ENCODE measurements at places on chromosomes 6 and 20.

DNA sequence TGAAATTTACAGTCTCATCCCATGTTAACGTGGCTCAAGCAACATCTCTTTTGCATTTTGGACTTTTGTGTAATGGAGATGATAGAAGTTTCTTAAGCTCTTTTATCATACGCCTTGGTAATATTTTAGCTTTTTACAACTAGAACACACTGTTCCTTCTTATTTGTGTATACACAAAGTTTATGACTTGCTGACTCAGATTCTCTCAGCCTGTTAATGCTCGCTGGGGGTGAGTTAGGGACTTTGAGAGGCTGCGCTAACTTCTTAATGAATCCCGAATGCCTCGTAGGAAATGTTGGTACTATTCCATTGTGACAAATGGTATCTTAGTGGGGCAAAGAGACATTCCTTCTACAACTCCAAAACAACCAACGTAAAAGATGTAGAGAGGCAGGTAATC is 509.7 kb downstream of the DOK5 start:
- no peak for DNase-seq

DNA sequence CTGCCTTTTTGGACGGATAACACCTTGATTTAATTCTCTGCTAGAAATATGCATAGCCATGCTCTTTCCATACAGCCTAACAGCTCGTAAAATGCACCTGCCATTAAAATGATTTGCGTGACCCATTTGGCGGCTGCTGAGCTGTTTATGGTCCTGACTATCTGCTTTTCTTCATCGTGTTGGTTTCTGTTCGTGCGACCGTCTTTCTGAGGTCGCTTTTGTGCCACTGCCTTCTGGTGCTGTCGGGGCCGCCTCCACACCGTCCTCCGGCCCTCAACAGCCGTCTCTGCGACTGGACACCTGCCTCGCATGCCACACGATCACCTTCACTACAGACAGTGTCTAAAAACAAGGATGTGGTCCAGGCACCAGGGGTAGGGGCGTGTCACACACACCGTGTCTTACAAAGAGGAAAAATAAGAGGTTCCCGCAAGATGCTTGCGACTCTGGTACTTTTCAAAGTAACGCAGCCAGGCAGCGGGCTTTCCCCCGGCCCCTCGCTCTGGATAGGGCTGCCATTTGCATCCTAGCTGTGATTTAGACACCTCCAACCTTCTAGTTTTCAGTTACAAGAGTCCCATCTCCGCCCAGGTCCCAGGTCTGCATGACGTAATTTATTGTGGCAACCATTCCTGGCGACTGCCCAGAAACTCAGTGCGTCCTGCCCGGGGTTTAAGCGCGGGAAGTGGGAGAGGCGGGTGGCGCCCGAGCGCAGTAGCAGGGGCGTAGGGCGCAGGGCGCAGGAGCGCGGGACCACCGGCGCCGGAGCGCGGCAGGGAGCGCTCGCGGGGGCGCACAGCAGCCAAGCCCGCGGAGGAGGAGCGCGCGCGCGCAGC is at the start of gene STMND1:
Gene STMND1, plus strand, starts transcription at position 629 of the 836 bp plus-strand sequence. CDS start 208 bp downstream, outside the sequence.
- no peak for DNase-seq

- no peak for DNase-seq
Measured at GRCh38 chr6:158387578-158387977, 75.3 kb downstream of the TULP4 start.

DNA sequence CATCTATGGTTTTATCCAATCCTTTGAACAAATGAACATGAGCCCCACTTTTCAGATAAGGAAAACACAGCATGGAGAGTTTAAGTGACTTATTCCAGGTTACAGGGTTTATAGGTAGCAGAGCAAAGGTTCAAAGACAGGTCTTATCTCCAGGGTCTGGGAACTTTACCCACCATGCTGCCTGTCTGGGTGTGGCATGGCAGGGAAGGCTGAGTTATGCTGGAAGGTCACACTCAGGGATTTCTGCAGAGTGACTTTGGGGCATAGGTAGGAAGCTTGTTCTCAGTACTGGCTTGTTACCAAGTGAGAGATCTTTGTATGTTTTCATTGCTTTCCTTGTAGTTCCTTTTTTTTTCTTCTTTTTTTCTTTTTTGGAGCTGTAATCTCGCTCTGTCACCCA is 1.8 kb downstream of the ZNF831 start:
- no peak for DNase-seq

- no peak for DNase-seq
Measured at GRCh38 chr20:46552460-46553420, 2.3 kb upstream of the OCSTAMP start.

GRCh38 chr6:143545165-143545564 is 33.6 kb upstream of the FUCA2 start:
- no peak for DNase-seq

DNA sequence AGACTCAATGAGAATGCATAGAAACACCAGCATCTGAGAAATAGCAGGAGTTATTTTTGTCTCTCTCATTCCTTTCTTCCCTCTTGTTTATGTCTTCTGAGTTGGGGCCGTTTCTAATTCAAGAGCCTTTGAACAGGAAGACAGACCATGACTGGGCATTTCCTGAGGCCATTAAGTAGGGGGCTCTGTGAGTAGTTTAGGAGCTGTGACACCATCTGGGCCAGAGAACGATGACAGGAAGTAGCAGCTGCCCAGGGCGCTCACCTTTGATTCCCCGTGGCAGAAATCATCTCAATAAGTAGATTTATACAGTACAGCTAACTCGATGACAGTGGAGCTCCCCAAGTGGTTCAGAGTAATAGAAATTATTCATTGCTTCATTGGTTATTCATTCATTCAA is 298.4 kb upstream of the PLN start:
- DNase-seq: no peak

DNA sequence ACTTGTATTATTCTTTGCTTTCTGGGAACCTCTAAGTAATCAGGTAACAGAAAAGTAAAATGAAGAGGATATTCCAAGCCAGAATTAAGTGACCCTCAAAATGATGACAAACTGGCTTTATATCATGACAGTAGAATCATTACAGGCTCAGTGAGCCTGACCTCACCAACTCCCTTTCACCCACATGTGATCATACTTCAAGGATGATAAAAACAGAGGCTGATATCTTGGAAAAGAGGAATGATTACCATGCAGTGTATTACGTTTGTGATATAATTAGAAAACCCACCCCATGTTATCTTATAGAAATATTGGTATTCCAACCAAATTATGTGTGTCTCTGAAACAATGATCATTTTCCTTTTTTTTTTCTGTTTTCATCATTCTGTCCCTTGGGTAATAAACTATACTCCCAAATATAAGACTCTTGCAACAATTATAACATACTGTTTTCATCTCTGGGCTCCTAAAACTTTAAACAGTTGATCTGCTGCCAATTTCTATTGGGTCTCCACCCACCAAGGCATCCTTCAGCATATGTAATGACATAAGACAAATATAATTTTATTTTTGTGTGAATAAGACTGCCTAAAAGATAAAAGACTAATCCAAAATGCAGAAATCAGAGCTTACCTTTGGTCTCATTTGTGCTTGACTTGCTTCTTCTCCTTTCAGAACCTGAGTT is 115.7 kb downstream of the DST start:
- no peak for DNase-seq

GRCh38 chr6:20227350-20227749 is 15.1 kb upstream of the MBOAT1 start:
- DNase-seq: no peak

DNA sequence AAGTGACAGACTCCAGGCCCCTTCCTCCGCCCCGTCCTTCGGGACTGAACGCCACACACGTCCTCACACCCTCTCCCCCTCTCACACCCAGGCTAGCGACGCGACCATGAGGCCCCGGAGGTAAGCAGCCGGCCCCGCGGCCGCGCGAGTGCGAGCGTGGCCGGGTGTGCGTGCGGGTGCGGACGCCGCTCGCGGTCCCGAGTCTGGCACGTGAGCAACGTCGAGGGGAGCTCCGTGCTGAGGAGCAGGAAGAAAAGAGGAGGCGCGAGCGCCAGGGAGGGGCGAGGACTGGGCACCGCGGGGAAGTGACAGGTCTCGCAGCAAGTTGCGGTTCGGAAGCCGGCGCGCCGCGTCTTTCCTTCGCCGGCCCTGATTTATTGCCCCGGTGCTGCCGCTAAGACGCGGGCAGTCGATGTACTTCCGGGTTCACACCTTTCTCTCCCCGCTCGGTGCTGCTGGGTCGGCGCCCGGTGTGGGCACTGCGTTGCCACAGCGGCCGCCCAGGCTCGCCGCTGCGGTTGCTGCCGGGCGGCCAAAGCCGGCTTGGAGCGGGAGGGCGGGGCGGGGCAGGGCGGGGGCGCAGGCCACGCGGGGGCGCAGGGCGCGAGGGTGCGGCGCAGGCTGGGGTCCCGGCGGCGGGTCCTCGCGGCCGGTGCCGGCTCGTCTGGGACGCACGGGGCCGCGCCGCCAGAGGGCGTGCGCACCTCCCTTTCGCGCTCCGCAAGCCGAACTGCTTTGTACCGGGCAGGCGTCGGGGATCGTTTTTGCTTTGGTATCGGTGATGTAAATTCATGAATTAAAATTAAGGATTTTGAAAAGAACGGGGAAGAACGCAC is 15.8 kb upstream of the LIN28B start:
- DNase-seq: peak; percentile 24

DNA sequence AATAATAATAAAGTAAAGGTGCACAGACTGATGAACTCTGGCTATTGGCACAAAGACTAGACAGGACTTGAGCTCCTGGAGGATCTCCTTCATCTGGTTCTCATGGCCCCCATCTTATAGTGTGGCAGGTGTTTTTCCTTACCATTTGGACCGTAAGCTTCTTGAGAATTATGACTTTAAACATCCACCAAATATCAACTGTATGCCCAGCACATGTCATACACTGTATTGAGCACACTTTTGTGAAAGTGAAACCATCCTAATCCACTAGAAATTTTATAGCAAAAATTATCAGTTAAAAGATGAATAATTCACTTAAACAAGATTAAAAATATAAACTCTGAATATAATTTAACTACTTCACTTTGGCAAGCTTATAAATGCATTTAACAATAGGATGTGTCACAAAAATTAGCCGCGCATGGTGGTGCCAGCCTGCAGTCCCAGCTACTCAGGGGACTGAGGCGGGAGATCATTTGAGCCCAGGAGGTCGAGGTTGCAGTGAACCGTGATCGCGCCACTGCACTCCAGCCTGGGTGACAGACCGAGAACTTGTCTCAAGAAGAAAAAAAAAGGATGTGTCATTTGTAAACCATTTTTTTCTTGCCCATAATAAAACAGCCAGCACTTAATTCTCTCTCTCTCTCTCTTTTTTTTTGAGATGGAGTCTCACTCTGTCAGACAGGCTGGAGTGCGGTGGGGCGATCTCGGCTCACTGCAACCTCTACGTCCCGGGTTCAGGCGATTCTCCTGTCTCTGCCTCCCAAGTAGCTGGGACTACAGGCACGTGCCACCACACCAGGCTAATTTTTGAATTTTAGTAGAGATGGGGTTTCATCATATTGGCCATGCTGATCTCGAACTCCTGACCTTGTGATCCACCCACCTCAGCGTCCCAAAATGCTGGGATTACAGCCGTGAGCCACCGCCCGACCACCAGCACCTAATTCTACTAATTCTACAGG is 9.1 kb downstream of the HIVEP2 start:
- no peak for DNase-seq

GRCh38 chr6:1271071-1271763 is 40.7 kb upstream of the FOXQ1 start:
- no peak for DNase-seq

- no peak for DNase-seq
Measured at GRCh38 chr6:7106215-7106751, 1.5 kb upstream of the RREB1 start.

GRCh38 chr20:5001174-5002076 is at the start of gene SLC23A2:
Gene SLC23A2 (minus strand): TSS chr20:5001510. CDS start chr20:4932562, 68,948 bp downstream.
- no peak for DNase-seq

DNA sequence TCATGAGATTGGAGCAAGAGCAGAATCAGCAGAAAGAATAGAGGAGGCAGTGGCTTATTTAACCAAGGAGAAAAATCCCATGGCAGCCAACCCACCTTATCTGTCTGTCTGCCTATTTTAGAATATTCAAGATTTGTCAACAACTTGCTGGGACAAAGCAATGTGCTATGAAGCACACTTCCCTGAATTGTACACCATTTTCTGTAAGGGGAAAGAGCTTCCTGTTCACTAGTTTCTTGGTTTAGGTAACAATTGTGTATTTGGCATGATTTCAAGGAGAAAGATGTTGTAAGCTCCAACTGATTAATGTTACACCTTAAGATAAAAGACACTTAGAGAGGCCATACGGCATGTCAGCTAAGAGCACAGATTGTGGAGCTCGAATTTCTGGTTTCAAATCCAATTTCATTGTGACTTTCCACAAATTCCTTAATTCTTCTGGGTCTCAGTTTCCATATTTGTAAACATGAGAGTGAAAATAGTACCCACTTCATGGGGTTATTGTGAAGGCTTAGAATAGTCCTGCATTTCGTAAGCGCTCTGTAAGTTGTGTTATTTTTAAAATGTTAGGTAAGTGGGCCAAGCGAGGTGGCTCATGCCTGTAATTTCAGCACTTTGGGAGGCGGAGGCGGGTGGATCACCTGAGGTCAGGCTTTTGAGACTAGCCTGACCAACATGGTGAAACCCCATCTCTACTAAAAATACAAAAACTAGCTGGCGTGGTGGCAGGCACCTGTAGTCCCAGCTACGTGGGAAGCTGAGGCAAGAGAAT is 4.8 kb upstream of the MUC22 start:
- DNase-seq: no peak

DNA sequence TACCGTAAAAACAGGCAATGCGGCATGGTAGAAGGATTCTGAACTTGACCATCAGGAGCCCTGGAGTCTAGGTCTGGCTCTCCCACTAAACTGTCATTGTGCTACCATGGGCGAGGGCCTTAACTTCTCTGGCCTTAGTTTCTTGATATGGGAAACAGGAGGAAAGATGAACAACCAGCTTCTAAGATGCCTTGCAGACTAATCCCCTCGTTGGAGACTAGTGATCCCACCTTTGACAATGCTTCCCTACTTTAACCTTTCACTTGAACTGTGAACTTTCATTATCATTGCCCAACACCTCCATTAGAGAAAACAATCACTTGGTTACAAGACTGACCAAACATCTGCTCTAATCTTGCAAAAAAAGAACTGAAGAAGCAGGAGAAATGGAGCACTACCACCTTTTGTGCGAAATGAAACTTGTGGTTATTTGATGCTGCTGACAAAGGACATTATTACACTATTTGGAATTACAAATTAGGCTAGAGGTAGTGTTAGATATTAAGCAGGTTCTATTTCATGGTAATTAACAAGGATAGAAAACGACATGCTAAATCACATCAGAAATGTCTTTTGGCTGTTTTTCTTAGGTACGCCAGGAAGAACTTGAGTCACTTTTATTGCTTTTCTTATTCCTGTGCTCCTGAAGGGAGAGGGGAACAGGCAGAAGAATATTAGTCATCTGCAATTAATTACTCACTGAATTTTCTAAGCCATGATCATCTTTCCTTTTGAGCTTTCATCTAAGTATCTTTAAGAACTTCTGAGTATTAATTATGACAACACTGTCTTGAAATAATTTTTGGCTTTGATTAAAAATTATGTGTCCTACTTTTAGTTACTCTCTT is 39.1 kb upstream of the ARHGAP18 start:
- no peak for DNase-seq

GRCh38 chr20:58233881-58234528 is 5.6 kb upstream of the ANKRD60 start:
- DNase-seq: no peak
